Activated naive CD4-positive, alpha-beta T cell (primary cell): ENCODE measurements at places on chromosomes 2 and 18.

GRCh38 chr2:239034561-239035341 lies 186.9 kb downstream of the TWIST2 start:
- no peak for DNase-seq

DNA sequence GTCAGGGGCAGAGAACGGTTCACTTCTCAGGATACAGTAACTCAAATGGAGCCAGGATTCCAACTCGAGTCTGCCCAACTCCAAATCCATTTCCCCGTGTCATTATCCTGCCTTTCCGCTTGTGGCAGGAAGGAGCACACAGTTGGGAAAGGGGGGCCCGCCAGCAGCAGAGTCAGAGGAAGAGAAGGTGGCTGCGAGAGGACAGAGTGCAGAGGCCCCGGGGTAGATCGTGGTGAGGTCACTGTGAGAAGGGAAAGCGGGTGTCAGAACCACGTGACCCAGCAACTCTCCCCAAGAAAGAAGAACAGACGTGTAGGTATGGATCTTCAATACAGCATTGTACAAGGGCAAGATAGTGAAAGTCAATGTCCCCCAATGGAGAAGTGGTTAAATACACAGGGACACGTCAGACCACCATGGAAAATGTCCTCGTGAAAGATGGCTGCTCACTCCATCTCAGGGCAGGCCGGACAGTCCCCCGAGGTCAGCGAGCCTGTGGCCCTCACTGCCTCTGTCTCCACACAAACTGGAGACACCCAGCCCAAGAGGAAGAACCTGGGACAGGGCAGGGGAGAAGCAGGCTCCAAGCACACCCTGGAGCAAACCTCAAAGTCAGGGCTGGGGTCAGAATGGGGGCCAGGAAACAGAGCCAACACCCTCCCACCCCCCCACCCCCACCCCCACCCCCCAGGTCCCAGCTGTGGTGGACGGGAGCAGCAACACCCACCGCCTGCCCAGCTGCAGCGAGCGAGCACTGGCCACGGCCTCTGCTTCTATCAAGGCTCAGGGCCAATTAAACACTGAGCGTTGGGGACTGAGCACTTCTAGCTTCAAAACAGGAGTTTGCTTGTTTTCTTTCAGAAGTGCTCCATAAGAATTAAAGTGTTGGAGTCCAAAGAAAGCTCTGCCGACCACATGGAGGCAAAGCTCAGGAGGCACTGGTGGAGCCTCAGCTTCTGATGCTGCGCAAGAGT lies 92.7 kb downstream of the EIPR1 start:
- no peak for DNase-seq

DNA sequence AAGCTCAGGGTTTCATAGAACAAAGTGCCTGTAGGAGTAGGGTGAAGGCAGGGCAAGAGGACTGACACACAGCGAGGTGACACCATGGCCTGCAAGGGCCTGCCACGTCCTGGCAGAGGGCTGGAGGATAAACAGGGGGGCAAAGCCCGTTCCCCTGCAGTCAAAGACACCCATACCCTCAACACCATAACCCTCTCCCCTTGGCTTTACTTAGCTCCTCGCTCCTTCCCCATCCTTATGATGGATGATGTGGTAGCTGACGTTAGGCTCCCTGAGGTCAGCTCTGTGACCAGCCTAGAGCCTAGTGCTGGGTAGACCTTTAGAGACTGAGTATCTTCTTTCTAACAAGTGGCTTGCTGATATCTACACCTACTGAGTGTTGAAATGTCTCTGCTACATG lies 683.3 kb upstream of the HS6ST1 start:
- no peak for DNase-seq

DNA sequence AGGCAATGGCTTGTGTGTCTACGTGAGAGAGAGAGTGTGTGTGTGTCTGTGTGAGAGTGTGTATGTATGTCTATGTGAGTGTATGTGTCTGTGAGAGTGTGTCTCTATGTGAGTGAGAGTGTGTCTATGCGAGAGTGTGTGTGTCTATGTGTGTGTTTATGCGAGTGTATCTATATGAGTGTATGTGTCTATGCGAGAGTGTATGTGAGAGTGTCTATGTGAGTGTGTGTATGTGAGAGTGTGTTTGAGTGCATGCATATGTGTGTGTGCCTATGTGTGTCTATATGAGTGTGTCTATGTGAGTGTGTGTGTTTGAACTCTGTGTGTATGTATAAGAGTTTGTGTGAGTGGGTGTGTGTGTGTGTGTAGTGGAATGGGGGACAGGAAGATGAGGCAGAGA lies 9.8 kb upstream of the GNLY start:
- no peak for DNase-seq
